ENCODE measurements at places on chromosomes 4 and X. TPM values are rescaled to one million over a fixed set of nuclear protein-coding genes. Genes with fewer than 3 reads are reported as not detected.
A peak's percentile ranks its signal among the peaks of the same experiment; 100 is the strongest.

DNA sequence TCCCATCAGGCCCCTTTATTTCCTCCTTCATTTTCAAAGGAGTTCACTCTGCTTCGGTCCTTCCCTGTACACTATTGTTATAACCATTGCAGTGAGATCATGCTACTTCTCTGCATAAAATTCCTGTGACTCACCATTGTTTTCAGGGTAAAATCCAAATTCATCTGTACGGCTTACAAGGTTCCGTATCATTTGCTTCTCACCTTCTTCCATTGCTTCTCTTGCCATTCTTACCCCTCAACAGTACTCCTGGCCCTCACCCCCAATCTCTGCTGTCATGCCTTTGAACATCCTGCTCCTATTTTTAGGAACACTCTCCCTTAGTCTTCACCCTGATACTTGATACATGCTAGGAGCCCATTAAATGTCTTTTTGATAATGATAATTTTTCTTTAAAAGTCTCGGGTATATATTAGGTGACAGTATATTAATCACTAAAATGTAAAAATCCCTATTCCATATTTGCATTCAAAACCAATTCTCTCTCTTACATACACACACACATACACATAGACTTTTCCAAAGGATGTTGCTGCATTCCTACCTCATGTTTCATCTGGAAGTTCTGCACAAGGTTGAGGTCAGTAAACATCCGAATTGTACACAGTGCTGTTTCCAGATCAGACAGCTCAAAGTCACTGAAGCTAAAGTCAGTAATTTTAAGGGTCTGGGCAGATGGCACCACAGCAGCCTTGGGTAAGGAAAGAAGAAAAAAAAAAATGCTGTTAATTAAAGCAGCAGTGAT, 103.4 kb downstream of the PDE5A start:
- no peak for DNase-seq

- peak; percentile 26 for DNase-seq
Measured at GRCh38 chr4:136967069-136967468, 565.2 kb downstream of the PCDH18 start.

GRCh38 chrX:108306086-108306485, 132.1 kb downstream of the COL4A6 start:
- DNase-seq, result no peak

- DNase-seq, result no peak
Measured at GRCh38 chr4:112823156-112823555, 186.2 kb downstream of the LARP7 start.

- DNase-seq, result no peak
Measured at GRCh38 chr4:7779432-7779768, 160.3 kb downstream of the AFAP1 start.

DNA sequence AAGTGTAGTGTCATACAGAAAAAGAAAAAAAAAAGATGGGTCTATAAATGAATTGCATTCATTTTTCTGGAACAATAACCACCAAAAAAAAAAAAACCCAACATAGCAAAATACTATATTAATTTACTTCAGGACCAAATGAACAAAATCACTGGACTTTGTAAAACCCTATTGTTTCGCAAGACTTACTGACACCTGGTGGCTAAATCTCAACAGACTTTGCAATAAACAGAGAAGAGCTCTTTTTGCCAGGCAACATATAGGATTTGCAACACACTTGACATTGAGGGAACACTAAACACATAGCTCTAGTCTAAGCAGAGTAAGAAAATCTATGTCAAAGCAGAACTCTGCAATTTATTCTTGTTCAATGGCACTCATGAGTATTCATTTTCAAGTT, 990.2 kb downstream of the STPG2 start:
- no peak for DNase-seq

GRCh38 chrX:24480400-24480865, 15.3 kb downstream of the PDK3 start:
- DNase-seq, result no peak

The EDA gene
- 8.4 TPM for total RNA-seq

DNA sequence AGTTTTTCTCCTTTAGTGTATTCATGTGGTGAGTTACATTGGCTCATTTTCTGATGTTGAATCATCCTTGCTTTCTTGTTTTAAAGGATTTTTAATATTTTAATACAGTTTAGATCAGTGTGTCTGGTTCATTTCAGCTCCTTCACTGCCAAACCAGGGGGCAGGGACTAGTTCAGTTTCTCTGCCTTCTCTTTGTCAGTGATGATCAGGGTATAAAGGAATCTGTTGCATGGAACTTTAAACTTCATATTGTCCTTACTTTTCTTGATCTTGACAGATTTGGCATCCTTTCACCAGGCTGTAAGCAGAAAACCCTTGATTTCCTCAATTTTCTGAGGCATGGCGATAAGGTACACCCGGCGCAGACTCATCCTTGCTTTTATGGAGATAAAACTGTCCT, 149.4 kb downstream of the KDR start:
- DNase-seq, result no peak

The ARHGAP24 gene
- 13.6 TPM for total RNA-seq

GRCh38 chr4:148834804-148835631, 392.8 kb upstream of the NR3C2 start:
- DNase-seq, result no peak

The HSFX1 gene
- total RNA-seq, result 0.98 TPM

DNA sequence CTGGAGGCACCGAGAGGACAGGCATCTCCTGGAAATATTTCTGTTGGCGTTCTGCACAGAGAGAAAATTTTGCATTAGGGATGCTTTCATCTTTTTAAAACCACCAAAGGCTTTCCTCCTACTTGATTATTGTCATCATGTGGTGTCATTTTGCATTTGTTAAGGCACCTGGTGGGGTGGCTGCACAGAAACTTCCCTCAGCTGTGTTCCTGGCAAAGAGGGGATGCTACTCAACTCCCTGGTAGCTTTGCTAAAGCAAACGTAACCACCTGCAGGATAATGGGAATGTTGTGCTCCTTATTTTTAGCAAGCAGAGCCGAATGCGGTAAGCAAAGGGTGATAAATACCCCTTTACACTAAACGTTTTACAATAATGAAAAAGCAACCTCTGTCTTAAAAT, 229.8 kb downstream of the STIM2 start:
- no peak for DNase-seq

GRCh38 chr4:97548943-97549583, 594.2 kb downstream of the STPG2 start:
- no peak for DNase-seq

DNA sequence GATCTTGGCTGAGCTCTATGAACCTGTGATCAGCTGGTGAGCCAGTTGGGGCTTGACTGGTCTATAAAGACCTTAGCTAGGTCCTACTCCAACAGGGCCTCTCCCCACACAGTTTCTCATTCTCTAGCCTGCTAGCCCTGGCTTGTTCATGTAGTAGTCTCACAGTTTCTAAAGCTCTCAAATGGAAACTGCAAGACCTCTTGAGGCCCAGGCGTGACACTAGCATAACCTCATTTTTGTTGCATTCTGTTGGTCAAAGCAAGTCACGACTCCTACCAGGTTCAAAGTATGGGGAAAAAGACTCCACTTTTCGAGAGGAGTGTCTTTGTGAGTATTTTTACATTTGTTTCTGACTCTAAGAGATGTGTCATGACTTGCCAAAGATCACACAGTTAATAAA, 50.9 kb downstream of the CEP44 start:
- DNase-seq, result no peak

DNA sequence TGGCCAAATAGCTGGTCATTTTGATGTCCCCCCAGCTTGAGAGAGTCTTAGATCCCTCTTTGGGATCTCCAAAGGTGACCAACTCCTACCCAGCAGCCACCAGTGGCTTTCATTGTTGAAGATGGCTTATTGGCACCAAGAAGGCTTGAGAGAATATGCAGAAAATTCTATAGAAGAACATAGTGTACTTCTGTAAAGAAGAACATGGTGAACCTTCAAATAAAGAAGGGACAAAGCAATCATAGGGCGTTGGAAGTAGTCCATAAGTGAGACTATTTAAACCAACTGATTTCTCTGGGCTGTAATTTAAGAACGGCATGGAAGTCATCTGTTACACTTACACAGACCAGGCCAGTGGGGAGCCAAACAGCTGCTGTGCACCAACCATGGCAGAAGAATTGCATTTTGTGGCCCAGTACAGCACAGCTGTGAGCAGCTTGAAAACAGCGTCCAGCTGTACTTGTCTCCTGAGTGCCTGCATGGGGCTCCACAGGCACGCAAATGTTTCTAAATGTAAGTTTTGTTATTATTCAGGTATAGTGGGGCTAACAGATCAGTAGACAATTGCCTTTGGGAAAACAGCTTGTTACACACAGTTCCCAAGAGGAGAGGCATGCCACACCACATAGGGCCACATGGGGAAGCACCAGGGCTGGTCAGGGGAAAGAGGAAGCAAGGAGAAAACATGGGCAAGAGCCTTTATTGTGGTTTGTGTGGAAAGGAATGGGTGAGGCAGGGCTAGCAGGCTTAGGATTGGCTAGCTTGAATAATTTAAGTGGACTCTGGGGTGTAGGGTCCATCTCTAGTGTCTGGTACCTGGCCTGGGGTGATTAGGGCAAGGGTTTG, 125.0 kb downstream of the ARHGAP6 start:
- DNase-seq, result no peak

The CCDC160 gene
- total RNA-seq, result 2.3 TPM

DNA sequence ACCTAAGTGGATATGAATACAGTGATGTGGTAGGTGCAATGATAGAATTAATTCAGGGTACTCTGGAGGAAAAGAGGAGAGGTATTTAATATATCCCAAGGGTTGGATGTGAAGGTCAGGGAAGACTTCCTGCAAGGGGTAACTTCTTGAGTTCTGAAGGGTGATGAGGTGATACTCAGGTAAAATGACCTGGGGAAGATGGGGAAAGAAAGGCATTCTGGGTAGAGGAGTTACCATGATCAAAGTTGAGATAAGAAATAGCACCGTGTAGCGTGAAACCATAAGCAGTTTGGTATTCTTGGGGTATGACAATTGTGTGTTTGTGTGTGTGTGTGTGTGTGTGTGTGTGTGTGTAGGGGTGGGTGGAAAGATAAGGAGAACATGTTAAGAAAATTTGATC, 270.4 kb upstream of the LCORL start:
- DNase-seq, result no peak

The CENPVL1 gene
- total RNA-seq, result 0.17 TPM

DNA sequence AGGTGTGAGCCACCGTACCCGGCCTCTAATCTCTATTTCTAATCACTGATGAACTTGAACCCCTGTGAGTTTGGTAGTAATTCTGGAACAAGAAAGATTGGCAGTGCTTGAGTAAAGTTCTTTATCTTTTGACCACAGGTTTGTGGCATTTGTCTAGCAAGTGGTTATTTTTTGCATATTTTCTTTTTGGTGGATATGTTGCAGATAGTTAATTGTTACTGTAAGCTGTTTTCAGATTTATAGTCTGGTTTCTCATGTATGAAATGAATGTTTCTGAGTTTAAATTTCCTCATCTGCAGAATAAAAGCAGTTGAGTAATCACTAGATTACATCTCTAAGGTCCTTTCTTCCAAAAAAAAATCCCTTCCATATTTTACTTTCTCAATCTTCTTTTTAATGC, 105.2 kb downstream of the GASK1B start:
- DNase-seq, result no peak

- peak; percentile 33 for DNase-seq
Measured at GRCh38 chr4:12242354-12242753, 813.7 kb upstream of the HS3ST1 start.

DNA sequence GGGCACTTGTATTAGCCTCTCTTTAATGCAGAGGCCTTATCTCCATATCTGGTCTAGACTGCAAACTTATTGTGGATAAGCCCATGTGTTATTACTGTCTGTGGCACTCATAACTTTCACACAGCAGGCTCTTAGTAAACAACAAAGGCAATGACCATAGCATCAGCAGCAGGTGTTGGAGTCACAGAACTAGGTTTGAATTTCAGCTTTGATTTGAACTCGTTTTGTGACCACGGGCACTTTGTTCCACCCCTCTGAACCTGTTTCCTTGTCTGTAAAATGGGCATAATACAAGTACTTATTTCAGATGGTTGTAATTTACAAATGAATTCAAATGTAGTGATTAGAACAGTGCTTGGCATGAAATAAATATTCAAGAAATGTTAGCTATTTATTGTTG, 121.8 kb upstream of the C1GALT1C1 start:
- no peak for DNase-seq

DNA sequence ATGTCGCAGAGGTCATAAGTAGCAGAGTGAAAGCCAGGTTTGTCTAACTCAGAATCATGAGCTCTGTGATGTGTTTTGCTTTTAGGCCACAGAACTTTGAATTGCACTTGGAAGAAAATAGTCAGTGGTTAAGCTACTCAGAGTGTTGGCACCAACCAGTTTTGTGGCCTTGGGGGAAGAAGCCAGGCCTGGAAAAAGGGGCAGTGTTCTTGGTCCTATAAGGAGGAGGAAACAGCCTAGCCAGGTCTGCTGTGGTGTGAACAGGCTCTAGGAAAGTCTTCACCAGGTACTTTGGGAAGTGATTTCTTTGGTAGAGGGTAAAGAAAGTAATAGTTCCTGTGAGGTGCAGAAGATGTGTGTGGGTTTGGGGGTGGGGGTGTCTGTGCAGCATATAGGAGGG, 49.2 kb downstream of the FHIP1A start:
- no peak for DNase-seq

The PNCK gene
- total RNA-seq, result 28.3 TPM

- DNase-seq, result no peak
Measured at GRCh38 chr4:3871181-3871852, 105.1 kb downstream of the ADRA2C start.

DNA sequence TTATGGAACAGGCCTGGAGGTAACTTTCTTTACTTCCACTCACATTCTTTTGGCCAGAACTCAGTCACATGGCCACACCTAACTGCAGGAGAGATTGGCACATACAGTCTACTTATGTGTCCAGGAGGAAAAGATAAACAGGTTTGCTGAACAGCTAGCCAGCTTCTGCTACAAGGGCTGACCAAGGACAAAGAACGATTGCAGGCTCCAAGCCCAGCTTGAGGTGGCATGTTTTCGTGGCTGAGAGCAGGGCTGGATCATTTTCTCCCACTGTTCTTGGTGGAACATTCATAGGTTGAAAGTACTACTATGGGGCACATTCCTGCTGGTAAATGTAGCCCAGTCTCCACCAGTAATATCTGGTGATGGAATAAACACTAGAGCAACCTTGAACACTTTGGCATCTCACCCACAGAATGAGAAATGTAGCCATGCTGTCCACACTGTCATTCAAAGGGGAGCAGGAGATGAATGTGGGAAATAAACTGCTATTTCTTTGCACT, 28.2 kb downstream of the NHS start:
- DNase-seq, result peak; percentile 27

DNA sequence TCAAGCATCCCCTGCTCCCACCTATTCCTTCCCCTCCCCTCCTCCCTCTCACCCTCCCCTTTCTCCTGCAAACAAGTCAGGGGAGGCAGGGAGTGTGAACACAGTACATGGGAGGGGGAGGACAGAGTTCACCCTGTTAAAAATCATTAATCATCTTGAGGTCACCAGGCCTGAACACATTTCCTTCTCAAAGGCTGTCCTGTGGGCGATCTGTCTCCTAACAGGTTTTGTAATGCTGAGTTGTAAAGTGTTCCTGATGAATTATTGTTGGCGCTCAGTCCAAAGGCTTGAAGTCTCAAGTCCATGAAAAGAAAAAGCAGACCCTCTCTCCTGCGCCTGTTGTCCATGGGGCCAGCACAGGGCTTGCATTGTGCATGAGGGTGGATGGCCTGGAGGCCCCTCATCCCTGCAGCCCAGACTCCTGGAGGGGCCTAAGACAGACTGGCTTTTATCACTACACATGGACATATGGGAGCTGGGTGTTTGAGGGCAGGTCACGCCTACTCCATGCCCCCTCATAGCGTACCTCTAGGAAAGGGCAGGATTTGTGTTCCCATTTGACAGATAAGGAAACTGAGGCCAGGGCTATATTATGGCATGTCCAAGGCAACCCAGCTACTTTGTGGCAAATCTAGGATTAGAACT, 189.1 kb downstream of the RAB28 start:
- DNase-seq, result peak; percentile 18
